ENCODE measurements at places on chromosomes 13 and 19. TPM values are rescaled to one million over a fixed set of nuclear protein-coding genes. Genes with fewer than 3 reads are reported as not detected.

BEST2 gene
- total RNA-seq: not detected

PEG3 gene
- not detected for total RNA-seq

POU4F1 gene
- 0.41 TPM for total RNA-seq

TMEM221 gene
- total RNA-seq: 0.71 TPM

ATP1A3 gene
- 22.9 TPM for total RNA-seq

MUC16 gene
- not detected for total RNA-seq

PALM gene
- 52.1 TPM for total RNA-seq

GPR183 gene
- total RNA-seq: not detected

SSC5D gene
- total RNA-seq: 1.5 TPM

C19orf12 gene
- 38.1 TPM for total RNA-seq

ZNF723 gene
- not detected for total RNA-seq

- no peak overlapping the region for H3K27ac ChIP-seq
- no peak overlapping the region for H3K4me3 ChIP-seq
- no peaks in the 10 kb centered on the region for H3K4me1 ChIP-seq
- no peak for DNase-seq
Observed at GRCh38 chr19:55242517-55242916, 14.0 kb upstream of the TMEM86B start.

DNA sequence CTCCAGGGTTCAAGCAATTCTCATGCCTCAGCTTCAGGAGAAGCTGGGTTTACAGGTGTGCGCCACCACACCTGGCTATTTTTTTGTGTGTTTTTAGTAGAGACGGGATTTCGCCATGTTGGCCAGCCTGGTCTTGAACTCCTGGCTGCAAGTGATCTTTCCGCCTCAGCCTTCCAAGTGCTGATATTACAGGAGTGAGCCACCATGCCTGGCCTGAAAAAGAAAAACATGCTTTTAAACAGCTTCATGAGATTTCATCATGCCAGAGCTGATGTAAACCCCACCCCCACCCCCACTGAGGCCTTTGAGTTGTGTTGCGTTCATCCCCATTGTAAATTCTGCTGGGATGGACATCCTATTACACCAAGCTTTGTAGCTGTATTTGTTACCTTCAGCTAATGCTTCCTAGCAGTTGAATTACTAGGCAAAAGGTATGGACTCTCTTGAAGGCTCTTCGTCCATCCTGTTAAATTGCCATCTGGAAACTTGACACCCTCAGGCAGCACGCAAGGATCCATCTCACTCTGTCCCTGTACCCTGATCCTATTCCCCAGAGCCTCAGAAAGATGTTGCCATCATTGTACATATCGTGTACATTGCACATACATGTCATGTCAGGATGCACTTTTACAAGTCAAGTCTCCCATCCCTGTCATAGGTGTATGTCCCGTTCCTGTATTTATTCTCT lies 47.3 kb downstream of the NFIX start:
- no peaks in the 10 kb centered on the region for H3K4me1 ChIP-seq
- no peak for DNase-seq
- peaks cover 3% of the 10 kb centered on the region for H3K36me3 ChIP-seq
- H3K4me3 ChIP-seq: no peak overlapping the region
- H3K27ac ChIP-seq: no peak overlapping the region

GRCh38 chr19:2469102-2469914 lies 6.6 kb upstream of the GADD45B start:
- peaks cover 11% of the 10 kb centered on the region for H3K4me1 ChIP-seq
- H3K27ac ChIP-seq: peak overlapping the region; percentile 92
- no peak for DNase-seq
- peak overlapping the region; percentile 74 for H3K4me3 ChIP-seq
- H3K27me3 ChIP-seq: peaks cover 5% of the 10 kb centered on the region
- no peaks in the 10 kb centered on the region for H3K36me3 ChIP-seq

DNA sequence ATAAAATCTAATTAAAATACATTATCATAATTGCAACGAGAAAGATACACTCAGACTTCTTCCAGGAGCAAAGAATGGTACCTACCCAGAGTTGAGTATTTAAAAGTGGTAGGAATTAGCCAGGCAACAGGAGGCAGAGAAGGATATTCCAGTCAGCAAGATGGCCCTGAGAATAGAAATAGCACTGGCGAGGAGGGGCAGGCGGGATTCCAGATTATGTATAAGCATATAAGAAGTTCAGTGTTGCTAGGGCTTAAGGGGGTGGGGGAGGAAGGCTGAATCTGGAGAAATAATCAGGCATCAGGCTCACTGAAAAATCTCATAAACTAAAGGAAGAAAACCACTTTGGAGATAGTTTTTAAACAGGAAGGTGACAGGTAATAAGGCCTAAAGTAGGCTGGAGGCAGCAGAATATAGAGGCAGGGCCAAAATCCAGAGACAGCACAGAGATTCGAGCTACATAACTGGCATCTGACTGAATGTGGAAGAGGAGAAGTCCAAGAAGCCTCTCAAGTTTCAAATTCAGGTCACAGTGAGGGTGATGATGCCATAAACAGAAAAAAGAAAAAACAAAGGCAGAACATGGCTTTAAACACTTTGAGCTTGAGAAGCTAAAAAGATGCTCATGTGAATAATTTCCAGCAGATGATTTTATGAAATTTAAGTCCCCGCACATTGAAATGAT lies 7.5 kb downstream of the KPNA3 start:
- peaks cover 2% of the 10 kb centered on the region for H3K36me3 ChIP-seq
- no peaks in the 10 kb centered on the region for H3K27me3 ChIP-seq
- DNase-seq: no peak
- H3K4me3 ChIP-seq: no peak overlapping the region

DNA sequence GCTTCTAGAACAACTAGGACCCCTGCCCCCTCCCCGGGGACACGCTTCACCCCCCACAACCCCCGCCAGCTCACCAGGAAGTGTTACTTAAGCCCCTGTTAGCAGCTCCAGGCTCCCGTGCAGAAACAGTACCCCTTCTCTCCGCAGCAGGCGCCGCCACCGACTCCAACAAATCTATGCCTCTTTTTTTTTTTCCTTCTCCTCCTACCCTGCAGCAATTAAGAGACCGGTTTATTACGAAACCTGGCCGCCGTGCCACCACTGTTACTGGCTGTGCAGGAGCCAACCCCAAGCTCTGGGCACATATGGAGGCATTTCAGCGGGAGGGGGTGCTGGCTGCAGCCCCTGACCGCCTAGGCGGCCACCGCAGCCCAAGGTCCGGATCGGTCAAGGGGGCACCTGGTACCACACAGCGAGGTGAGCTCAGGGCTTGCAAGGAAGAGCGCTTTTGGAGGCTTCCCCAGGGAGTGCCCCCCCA lies 2.4 kb downstream of the GADD45B start:
- H3K4me3 ChIP-seq: peak overlapping the region; percentile 75
- no peak for DNase-seq
- no peaks in the 10 kb centered on the region for H3K36me3 ChIP-seq

- H3K4me3 ChIP-seq: peak overlapping the region; percentile 59
- no peak overlapping the region for H3K27ac ChIP-seq
- peak; percentile 63 for DNase-seq
- H3K36me3 ChIP-seq: no peaks in the 10 kb centered on the region
- H3K27me3 ChIP-seq: peaks cover 24% of the 10 kb centered on the region
Observed at GRCh38 chr19:44807652-44808462, 1.0 kb upstream of the BCAM start.

GRCh38 chr13:58542530-58542929 lies 911.0 kb downstream of the PCDH17 start:
- H3K27me3 ChIP-seq: no peaks in the 10 kb centered on the region
- DNase-seq: no peak
- no peak overlapping the region for H3K27ac ChIP-seq
- H3K36me3 ChIP-seq: peaks cover 2% of the 10 kb centered on the region

DNA sequence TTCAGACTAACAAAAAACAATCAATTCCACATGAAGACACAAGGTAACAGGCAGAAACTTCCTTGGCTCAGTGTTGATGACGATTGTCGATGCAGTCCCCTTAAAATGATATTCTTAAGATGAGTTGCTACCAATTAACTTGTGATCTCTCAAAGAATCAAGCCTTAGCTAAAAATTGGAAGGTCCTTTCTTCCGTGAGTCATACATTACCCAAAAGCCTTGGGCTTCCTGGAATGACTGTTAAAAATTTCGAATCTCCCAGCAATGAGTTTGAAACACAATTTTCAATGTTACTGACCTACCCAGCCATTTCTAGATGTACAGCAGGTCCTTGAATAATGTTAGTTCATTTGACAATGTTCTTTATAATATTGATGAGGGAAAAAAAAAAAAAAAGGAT lies 28.0 kb upstream of the RB1 start:
- DNase-seq: no peak
- peaks cover 9% of the 10 kb centered on the region for H3K4me1 ChIP-seq
- no peak overlapping the region for H3K4me3 ChIP-seq
- H3K27ac ChIP-seq: no peak overlapping the region

DNA sequence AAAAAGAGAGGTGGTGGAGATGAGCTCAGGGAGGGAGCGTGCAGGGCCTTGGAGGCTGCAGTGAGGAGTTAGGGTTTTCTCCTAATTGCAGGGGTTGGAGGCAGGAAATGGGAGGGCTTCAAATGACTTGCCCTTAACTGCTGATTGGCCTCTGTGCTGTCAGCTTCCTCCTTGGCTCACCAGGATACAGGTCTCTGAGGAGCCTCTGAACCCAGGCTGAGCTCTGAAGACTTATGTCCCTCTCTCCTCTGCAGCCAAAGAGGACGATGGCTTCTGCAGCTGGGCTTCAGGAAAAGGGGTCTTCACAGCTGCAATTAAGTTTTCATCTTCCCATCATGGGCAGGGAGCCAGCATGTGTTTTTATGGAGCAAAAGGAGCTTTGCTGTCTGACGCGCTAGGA lies 6.7 kb upstream of the RANBP3 start:
- no peak for DNase-seq
- no peak overlapping the region for H3K4me3 ChIP-seq
- peaks cover 22% of the 10 kb centered on the region for H3K4me1 ChIP-seq
- no peaks in the 10 kb centered on the region for H3K27me3 ChIP-seq
- H3K27ac ChIP-seq: no peak overlapping the region

- H3K27me3 ChIP-seq: peaks cover 6% of the 10 kb centered on the region
- peak overlapping the region; percentile 88 for H3K4me3 ChIP-seq
- peak; percentile 60 for DNase-seq
- peak overlapping the region; percentile 8 for H3K27ac ChIP-seq
- peaks cover 21% of the 10 kb centered on the region for H3K4me1 ChIP-seq
Observed at GRCh38 chr13:52127783-52128702, 830 bp downstream of the NEK5 start.

DNA sequence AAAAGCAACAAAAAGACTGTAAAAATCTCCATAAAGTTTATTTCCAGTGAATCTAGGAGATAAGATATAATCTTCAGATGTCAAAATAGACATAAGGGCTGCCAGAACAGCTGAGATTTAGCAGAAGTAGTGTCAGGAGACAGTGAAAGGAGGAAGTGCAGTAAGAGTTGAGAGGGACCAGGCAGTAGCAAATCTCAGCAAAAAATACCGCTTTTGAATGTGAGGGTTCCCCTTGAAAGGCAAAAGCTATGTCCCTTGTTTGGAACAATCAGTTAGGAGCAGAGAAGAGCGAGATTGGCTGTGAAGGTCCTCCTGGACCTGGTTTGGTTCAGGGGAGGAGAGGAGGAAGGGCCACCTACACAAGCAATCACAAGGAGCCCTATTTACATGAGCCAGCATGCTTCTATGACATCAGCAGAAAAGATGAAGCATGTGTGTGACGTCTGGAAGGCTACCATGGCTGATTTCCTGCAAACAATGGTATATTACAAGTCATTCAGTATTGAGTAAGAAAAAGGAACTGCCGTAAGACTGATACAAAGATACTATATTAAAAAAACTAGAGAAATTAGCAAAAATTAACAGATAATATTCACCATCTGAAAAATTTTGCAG lies 98.9 kb upstream of the SIAH3 start:
- no peaks in the 10 kb centered on the region for H3K27me3 ChIP-seq
- H3K36me3 ChIP-seq: peaks cover 18% of the 10 kb centered on the region
- no peaks in the 10 kb centered on the region for H3K4me1 ChIP-seq
- DNase-seq: no peak

DNA sequence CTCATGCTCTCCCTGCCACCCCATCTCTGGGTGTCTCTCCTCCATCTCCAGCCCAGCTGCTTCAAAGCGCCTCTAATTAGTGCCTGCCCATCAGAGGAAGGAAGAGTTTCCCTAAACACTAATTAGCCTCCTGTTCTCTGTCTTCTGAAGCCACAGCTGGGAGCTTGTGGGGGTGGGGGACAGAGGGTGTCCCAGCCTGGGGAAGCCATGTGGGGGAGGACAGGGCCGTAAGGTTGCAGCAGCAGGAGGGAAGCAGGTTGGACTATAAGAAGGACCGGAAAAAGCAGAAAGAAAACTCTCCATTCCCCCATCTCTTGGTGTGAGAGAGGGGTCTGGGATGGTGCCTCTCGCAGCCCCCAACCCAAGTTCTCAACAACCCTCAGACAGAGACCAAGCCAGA lies 26.2 kb downstream of the SLC8A2 start:
- no peak overlapping the region for H3K27ac ChIP-seq
- H3K27me3 ChIP-seq: peaks cover 95% of the 10 kb centered on the region
- H3K4me3 ChIP-seq: no peak overlapping the region
- H3K36me3 ChIP-seq: no peaks in the 10 kb centered on the region
- DNase-seq: no peak
- H3K4me1 ChIP-seq: peaks cover 22% of the 10 kb centered on the region

DNA sequence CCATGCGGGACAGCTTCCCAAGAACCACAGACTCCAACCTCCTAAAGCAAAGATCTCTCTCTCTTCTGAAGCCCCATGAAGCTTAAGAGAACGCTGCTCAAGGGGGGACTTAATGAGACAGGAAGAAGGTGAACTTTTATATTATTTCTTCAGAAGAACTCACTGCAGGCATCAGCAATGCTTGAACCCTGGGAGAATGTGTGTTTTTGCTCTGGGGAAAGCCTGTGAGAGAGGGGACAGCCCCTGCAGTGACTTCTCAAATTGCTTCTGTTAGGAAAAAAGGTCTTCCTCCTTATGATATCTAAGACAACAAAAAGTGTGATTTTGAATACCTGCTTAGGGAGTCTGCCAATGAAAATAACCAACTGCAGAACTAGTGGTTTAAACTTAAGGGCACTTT lies 23.0 kb downstream of the GJA3 start:
- H3K4me3 ChIP-seq: no peak overlapping the region
- no peak overlapping the region for H3K27ac ChIP-seq

GRCh38 chr13:101406791-101407190 lies 9.5 kb downstream of the NALCN start:
- H3K27ac ChIP-seq: no peak overlapping the region
- no peak for DNase-seq
- peaks cover 5% of the 10 kb centered on the region for H3K27me3 ChIP-seq
- no peak overlapping the region for H3K4me3 ChIP-seq
- H3K4me1 ChIP-seq: no peaks in the 10 kb centered on the region
- H3K36me3 ChIP-seq: no peaks in the 10 kb centered on the region

DNA sequence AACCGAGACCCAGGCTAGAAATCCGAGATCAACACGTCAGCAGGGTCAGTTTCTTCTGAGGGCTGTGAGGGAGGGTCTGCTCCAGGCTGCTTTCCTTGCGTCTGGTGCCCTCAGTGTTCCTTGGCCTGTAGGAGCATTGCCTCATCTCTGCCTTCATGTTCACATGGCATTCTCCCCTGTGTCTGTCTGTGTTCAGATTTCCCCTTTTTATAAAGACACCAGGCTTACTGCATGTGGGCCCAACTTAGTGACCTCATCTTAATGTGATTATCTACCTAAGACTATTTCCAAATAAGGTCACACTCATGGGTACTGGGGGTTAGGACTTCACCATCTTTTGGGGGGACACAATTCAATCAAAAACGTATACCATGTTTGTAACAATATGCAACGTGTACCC lies 57.2 kb upstream of the C1QTNF9 start:
- H3K4me3 ChIP-seq: no peak overlapping the region
- peaks cover 18% of the 10 kb centered on the region for H3K4me1 ChIP-seq
- H3K27me3 ChIP-seq: no peaks in the 10 kb centered on the region
- H3K27ac ChIP-seq: no peak overlapping the region

Measured in neural crest cell (in vitro differentiated cells).